ENCODE measurements at places on chromosomes 12 and 14. TPM values are rescaled to one million over a fixed set of nuclear protein-coding genes. Genes with fewer than 3 reads are reported as not detected.

Gene CPSF2
- 9.4 TPM for polyA plus RNA-seq

Gene TGM1
- polyA plus RNA-seq, result 3.3 TPM

Gene CCDC177
- polyA plus RNA-seq, result not detected

Gene NKX2-1
- not detected for polyA plus RNA-seq

Gene KLHL33
- polyA plus RNA-seq, result 0.09 TPM

Gene INHBC
- polyA plus RNA-seq, result not detected

Gene KLHDC1
- polyA plus RNA-seq, result 3.8 TPM

Gene KRT72
- 0.21 TPM for polyA plus RNA-seq

Gene CRY1
- 6.1 TPM for polyA plus RNA-seq

Gene GDF11
- polyA plus RNA-seq, result 1.5 TPM

Gene PMCH
- not detected for polyA plus RNA-seq

Gene GPR84
- polyA plus RNA-seq, result 3.5 TPM
